ENCODE measurements at places on chromosomes 7 and 10.

- DNase-seq: no peak
Measured at GRCh38 chr7:99791021-99791420, 7.0 kb upstream of the CYP3A4 start.

GRCh38 chr10:93081318-93081717, 7.6 kb downstream of the CYP26A1 start:
- no peak for DNase-seq

GRCh38 chr10:52447931-52448353, 133.9 kb downstream of the DKK1 start:
- DNase-seq: no peak

- no peak for DNase-seq
Measured at GRCh38 chr7:150685219-150686029, at the start of gene GIMAP2. Gene GIMAP2 (plus strand): TSS chr7:150685706. CDS start chr7:150687060, 1,354 bp downstream.

GRCh38 chr7:157384301-157384700, 47.5 kb downstream of the DNAJB6 start:
- no peak for DNase-seq
